ENCODE measurements at places on chromosomes 5 and 9.

DNA sequence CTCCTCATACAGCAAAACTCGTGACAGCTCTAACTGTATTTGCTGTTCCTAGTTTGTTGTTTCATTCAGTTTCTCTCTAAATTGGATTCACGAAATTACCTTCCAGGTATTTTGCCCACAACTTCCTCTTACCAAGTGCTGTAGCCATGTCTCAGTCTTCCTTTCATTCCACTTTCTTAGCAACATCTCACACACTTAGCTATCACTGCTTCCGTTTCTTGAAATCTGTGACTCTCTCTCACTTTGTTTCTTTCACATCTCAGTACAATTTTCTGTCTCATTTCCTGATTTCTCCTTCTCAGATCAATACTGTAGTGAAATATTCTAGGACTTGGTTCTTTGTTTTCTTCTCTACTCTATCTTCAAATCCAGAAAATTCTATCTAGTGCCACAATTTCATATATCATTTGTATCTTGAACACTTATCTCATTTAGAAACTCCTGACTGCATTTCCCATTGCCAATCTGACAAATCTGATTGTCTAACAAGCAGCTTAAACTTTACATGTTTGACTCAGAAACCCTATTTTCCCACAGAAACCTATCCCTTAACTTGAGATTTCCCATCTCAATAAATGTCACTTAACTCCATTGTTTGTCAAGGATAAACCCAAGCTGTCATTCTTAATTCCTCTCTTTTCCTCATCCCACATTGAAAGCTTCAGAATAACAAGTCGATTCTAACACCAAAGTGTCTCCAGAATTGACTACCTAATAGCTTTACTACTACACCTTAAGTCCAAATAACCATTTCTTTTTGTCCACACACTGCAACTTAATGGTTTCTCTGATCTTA is 303.1 kb downstream of the CDH12 start:
- DNase-seq = no peak

DNA sequence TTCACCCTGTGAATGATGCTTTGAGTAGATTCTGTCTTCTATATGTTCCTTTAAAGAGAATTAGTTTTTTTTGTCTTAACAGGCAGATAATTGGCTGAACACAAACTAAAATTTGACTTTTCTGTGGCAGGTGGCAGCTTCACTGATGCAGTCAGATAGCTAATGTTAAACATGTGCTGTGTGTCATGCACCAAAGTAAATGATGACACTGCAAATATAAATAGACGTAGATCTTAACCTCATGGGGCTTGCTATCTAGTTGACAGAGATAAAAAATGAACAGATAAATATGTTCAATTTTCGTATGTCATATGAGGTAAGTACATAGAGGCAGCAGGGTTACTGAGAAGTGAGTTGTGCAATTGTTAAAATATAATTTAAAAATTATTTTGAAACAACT is 82.7 kb downstream of the PARP8 start:
- no peak for DNase-seq

DNA sequence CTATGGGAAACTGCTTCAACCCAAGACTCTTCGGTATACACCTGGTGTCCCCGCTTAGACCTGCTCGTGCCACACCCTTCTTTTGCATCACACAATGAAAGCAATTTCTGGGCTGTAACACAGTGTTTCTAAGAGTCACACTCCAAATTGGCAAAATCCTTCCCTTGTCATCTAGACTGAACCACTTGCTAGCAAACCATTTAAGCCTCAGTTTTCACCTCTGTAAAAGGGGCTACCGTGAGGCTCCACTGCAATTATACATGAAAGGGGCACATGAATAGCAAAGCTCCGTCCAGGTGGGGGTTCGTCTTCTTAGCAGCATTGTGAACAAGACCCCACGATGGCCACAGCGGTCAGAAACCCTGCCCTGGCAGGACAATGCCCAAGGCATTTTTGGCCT is 166.8 kb downstream of the PAX5 start:
- no peak for DNase-seq

DNA sequence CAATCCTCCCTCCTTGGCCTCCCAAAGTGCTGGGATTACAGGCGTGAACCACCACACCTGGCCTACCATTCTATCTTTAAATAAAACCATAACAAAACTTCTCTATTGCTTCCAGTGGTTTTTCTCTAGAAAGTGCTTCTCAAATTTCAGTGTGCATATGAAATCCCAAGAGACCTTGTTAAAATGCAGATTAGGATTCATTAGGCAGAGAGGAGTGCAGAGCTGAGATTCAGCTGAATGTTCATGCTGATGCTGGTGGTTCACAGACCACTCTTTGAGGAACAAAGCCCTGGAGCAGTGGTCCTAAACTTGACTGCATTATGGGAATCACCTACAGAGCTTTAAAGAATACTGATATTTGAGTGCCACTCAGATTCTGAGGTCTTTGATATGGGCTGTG is 28.2 kb downstream of the CARD6 start:
- no peak for DNase-seq

- DNase-seq = peak; percentile 69
Observed at GRCh38 chr5:40437452-40437861, 242.3 kb upstream of the PTGER4 start.

- DNase-seq = no peak
Observed at GRCh38 chr5:40078898-40079575, 600.7 kb upstream of the PTGER4 start.

DNA sequence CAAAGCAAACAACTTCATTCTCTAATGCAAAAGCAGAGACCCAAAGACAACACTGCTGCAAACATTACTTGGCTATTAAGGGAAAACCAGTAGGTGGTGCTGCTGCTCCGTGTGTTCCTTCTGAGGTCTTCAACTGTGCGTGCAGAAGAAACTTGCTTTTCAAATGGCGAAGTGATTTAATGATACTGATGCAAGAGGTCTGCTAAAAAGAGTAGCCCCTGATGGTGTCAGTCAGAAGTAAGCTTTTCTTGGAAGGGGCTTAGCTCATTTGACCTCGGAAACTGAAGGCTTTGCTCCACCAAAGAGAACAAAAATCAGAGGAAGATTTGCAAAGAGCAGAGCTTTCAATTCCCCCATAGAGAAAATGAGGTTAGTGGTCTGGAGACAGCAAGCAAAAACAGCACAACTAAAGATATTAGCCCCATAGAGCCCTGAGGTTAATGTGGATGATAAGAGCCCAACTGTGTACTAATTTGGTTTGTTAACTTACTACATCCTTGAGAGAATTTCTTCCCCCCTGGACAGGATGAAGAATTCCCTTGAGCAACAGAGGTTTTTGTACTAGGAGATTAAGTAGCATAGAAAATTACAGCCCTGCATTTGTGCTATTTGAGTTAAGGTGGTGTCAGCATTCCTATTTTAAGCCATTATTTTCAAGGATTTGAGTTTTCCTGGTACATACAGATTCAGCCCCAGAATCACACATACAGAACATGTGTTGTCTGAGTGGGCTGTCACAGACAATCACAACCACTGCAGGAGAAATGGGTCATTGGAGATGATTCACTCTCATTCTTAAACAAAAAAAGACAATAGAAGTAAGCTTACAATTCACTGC is 153.2 kb upstream of the C9orf72 start:
- peak; percentile 50 for DNase-seq

DNA sequence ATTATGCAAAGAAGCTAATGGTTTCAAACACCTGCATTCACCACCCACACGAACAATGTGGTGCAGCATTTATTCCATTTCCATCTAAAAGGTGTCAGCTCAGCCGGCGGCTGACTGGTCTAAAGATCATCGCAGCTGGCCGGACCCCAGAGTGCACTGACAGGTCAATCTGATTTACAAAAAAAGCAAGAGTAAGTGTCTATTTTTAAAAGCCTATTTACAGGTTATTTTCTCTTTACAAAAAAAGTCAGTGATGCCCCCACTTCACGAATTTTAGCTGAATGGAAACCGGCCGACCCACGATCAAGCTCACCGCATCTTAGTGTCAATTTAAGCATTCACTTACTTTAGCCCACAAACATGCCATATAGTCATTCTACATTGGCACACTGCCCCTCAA is 58.3 kb downstream of the SEMA4D start:
- no peak for DNase-seq

DNA sequence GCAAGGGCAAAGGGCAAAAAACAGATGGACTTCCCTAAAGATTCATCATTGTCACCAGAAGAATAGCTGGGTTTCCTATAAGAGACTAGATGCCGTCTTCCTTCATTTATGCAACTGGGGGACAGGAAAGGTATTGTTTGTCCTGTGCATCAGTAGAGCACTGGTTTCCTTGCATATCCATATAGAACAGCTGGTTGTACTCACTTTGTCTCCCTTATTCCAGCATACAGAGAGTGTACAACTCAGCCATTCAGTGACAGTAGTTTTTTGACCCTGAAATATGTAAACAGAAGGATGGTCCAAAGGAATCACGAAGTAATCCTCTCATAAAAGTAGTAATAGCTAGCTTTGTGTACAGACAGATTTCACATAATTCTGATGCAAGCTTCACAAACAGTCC is 22.5 kb upstream of the MAST4 start:
- peak; percentile 9 for DNase-seq

DNA sequence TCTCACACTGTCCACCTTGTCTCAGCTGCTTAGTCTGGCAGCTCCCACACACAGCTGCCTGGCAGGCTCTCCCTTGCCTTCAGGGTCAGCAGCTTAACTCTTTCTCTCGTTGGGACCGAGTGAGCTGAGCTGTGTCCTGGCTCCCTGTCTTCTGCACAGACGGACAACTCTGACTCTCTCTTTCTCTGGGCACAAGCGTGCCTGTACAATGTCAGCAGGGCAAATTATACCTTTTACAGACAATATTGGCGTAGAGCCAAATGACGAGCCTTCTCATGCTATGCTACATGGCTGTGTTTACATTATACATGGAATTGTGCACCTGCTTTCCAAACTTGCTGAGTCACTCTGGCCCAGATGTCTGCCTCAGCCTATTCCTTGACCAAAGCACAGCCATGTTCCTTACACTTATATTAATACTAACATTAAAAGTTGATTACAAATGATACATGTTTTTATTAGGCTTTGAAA is 188.6 kb downstream of the CYLC2 start:
- no peak for DNase-seq

GRCh38 chr9:15069106-15069505 is 158.9 kb upstream of the FREM1 start:
- DNase-seq = no peak

GRCh38 chr5:173138707-173139106 is 5.6 kb upstream of the BNIP1 start:
- DNase-seq = no peak

- DNase-seq = peak; percentile 53
Observed at GRCh38 chr5:58407042-58407719, 52.7 kb downstream of the PLK2 start.

DNA sequence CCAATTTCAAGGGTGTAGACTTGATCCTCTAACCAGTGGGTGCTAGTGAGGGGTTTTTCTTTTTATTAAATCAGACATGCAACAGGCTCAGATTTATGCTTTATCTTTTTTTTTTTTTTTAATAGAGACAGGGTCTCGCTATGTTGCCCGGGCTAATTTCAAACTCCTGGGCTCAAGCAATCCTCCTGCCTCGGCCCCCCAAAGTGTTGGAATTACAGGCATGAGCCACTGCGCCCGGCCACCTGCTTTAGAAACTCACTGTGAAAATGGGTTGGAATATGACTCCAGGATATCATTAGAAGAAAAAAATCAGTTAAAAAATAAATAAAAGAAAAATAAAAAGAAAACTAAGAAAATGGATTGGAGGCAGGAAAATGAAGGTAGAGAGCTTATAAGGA is 50.7 kb downstream of the STOM start:
- DNase-seq = no peak

DNA sequence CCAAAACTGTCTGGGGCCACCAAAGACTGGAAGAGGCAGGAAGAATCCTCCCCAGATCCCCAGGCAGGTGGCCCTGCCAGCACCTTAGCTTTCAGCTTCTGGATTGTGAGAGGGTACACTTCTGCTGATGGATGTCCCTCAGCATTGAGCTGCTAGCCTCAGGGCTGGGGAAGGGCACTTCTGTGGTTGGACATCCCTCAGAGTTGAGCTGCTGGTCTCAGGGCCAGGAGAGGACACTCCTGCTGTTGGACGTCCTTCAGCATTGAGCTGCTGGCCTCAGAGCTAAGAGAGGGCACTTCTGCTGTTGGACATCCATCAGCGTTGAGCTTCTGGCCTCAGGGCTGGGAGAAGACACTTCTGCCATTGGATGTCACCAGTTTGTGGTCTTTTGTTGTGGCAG is 83.8 kb upstream of the FCN1 start:
- no peak for DNase-seq

DNA sequence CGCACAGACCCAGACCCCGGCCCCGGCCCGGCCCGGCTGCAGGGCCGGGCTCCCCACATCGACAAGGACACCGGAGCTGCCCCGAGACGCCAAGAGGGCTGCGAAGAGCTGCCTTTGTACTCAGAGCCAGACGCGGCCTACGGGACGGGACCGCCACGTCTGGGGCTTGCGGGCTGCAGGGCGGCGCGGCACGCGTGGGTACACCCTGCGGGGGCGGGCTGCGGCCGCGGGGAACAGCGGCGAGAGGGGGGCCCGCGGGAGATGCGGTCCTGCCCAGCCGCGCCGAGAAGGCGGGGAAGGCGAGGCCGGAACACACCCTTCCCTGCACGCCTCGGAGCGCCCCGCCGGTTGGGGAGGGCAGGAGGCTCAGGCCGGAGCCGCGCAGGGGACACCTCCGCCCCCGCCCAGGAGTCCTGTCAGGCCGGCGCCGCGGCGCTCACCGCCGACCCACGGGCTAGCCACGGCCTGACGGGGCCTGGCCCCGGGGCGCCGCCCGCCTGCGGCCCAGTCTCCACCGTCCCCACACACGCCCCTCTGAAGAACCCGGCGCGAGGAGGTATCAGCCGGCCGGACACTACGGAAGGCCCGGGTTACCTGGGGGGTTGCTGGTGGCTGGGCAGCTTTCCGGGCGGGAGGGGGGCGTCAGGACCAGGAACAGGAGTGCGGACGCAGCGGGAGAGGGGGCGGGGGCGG is 478 bp downstream of the RAB14 start:
- peak; percentile 19 for DNase-seq

DNA sequence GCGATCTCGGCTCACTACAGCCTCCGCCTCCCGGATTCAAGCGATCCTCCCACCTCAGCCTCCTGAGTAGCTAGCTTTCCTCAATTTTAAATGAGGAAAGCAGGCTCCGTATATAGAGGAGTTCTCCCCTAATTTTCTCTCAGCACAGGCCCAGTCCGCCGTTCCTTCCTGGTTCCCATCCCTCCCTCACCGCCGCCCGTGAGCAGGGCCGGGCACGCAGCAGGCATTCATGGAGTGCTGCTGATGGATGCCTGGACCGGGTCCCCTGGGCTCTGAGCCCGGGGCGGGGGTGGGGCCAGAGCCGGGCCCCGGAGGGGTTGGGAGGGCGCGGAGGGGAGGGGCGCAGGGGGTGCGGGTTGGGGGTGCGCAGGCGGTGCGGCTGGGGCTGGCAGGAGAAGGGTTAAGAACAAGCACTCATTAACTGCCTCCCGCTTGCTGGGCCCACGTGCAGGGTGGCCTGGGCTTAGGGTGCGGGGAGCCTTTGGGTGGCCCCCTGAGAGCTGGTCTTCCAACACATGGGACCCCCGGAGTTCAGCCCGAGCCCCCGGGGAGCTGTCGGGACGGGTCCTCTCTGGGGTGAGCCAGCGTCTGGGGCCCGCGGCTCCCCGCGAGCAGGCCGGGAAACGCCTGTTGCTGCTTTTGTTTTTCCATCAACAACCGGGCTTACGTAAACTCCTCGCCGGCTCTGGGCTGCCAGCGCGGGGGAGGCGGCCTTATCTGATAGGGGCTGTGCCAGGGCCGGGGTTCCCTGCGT is 33.7 kb downstream of the LHX2 start:
- DNase-seq = peak; percentile 11

GRCh38 chr5:178462816-178463215 is 127.4 kb downstream of the COL23A1 start:
- no peak for DNase-seq

Measured in fibroblast of lung (primary cell).